ENCODE measurements at places on chromosomes 1 and 21.
A peak's percentile ranks its signal among the peaks of the same experiment; 100 is the strongest.

DNA sequence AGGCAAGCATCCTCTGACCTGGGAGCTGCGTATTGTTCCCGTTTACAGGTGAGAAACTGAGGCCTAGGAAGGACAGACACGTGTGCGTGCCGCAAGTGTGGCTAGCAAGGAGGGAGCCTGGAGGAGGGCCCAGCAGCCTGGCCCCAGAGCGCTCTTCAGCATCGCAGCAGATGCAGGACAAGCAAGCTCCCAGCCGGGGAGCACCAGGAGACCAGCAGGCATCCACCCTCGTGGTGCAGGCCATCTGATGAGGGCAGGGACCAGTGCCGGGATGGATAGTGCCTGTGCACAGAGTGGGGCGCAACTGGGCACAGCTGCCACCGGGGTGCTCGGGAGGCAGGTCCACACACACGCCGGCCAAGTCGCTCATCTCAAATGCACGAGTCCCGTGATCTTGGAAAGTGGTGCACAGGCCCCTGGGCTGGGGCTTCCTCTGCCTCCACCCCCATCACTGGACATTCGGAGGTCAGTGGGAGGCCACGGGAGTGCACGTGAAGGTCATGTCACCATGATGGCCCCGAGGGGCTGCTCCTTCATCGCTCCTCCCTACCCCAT lies 55.1 kb downstream of the COL18A1 start:
- DNase-seq, result no peak

- no peak for DNase-seq
These were observed 142.9 kb upstream of the WNT4 start for GRCh38 chr1:22285549-22286396.

DNA sequence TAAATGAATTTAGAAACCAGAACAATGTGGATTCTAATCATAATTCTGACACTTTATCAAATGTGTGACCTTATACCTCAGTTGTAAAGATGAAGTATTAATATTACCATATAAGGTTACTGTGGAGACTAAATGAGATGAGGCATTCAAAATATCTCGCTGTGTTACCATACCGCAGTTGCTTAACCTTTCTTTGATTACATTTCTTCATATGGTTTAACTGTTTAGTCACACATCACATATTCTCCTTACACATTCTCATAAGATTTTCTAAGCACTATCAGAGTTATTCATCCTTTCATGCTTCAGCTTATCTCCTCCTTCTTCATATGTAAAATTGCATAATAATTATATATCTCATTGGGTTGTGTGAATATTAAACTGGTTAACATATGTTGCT lies 88.9 kb downstream of the LRRC53 start:
- DNase-seq, result no peak

DNA sequence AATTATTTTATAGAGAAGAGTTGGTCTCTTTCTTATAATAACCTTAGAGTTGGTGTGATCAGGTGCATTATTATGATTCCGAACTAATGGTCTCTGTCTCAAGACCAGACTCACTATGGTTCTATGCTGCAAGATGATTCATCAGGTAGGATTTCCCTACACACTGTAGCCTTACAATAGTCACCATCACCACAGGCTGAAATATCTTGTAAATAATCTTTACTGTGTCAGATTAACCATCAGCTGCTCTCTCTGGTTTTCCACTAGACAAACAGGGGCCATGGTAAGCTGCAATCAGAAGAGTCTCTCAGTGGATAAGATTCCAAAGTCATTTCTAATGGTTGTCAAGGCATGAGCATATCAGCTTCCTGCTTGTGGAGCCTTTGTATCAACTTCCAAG lies 4.4 kb upstream of the GBP4 start:
- DNase-seq, result no peak

DNA sequence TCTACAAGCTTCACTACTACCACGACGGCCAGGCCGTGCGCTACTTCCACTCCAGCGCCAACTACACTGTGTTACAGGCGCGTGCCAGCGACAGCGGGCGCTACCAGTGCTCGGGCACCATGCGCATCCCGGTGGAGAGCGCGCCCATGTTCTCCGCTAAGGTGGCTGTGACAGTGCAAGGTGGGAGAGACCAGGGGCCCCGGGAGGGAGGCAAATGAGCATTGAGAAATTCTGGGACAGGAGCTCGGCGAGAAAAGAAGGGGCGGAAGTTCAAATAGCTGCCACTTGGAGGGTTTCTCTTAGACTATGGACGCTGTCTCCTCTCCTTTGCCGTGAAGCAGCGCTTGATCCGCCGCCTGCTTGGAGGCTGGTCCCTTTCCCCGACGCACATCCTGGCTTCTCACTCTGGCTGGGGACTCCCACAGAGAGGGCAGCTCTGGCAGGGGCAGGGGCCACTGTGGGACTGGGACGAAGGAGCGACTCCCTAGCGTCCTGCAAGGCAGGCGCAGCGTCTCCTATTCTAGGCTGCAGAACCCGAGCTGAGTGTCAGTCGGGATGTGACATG lies 4.6 kb downstream of the FCRLB start:
- peak; percentile 36 for DNase-seq

- no peak for DNase-seq
These were observed 8.4 kb downstream of the SLC1A7 start for GRCh38 chr1:53134042-53134485.

- no peak for DNase-seq
These were observed 13.0 kb downstream of the FAM20B start for GRCh38 chr1:179038528-179039281.

DNA sequence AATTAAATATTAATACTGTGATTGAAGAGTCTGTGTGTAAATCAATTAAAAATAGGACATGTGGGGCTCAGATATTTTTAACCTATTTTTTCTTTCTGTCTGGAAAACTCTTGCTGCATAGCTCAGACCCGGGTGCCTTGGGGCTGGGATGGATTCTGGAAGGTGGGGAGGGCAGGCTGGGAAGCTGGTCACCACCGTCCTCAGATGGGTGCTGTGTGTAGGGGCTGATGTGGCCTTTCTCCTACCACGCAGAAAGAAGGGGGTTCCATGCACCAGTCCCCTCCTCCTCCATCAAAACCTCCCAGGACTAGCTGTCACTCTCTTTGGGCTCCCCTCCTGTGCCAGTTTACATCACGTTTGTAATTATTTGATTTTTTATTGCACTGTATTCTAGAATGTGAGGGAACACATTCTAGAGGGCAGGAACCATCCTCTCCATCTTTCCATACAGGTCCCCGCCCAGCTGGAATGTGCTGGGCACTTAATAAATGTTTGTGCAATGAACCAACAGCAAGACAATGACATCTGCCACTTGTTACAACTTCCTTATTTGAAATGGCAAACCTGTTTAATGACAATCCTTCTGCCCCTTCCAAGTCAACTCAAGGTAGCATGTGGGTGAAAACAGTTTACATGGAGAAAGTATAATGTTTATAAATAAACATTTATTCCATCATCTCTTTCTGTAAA lies 104.3 kb downstream of the EDEM3 start:
- DNase-seq, result no peak

- DNase-seq, result no peak
These were observed 51.2 kb downstream of the XKR8 start for GRCh38 chr1:28010969-28011368.

DNA sequence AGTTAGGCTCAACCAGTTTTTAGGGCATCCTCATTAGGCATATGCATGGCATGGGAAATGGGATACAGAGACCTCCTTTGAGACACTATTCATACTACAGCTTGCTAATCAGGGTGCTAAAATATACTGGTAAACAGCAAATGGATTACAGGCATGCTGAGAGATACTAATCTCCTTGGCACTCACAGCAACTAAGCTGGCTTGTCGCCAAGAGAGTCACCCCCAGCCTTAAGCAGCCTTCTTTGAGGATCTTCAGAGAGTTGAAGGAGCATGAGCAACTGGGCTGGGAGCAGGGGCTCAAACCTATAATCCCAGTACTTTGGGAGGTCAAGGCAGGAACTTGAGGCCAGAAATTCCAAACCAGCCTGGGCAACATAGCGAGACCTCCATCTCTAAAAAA lies 120.1 kb upstream of the NR5A2 start:
- DNase-seq, result no peak

DNA sequence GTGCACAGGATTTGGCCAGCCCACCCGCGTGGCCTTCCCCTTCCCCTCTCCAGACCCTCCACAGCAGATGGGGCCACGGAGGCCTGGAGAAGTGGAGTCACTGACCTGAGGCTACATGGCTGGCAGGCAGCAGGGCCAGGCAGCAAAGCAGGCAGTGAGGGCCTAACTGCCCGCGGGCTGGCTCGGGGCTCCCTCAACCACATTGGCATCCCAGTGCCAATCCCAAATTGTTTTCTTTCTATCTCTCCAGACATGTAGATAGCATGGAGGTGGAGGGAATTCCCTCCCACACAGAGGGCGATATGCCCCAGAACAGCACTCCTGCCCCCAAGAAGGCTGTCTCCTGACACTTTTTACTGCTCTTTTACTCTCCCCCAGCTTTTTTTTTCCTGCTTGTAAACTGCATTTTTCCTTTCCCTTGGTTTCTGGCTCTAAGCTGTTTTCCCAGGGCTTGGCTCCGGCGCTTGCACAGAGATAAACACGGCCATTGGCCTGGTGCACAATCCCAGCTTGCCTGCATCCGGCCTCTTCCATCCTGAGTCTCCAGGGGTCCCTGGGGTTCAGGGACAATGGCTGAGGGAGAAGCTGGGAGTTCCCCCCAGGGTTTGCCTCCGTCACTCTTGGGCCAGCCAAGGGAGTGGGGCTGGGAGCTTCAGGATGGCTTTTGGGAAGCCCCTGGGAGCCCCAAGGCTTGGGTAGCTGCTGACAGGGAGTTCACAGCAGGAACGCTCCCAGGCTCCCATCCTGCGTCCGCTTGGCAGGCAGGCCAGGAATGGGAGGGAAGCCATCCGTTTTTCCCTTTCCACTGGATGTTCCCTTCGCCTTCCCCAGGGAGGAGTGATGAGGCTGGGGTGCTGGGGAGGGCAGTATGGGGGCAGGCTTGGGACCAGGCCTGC lies 7.0 kb downstream of the EPHX1 start:
- DNase-seq, result no peak

Data from CD4-positive, alpha-beta T cell treated with Interleukin-17A for 1 hour (primary cell).